ENCODE measurements at places on chromosomes 4 and X.

DNA sequence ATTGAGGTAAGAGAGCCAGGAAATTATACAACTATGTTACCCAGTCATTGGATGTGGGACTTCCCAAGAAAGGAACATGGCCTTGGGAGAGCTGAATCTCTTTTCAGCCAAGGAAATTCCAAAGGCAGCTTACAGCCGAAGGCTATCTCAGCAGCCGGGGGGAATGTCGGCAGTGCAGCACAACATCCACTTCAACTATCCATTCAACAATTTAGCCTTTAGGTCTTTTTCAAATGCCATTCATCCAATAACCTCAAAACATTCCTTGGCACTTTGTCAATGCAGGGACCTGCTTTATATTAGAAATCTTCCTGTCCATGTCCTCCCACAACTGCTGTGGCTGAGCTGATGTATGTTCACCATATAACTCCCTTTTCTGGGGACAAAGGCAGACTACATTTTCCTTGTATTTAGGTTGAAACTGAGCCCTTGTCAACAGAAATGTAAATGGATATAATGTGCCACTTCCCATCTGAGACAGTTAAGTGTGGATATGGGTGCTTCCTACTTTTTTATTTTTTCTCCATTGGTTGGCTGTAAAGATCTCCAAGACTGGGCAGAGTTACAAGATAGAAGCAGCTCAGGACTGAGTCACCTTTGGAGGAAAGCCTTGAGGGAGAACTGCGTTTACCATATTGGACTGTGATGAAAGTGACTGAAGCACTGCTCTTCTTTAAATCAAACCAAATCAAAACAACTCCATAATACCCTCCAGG is 94.8 kb downstream of the GPRIN3 start:
- no peak for DNase-seq

DNA sequence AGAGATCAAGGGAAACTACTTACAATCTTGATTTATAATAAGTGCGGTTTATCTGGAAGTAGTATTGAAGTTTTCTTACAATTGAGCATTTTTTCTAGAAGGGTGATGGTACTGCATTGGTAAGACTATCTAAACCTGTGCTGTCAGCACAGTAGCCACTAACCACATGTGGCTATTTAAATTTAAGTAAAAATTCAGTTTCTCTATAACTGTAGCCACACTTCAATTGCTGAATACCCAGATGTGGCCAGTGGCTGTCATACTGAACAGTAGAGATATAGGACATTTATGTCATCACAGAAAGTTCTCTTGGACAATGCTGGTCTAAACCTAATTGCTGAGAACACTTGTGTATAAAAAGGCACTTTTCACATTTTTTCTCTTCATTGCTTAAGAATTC is 222.7 kb downstream of the CBR4 start:
- no peak for DNase-seq

- DNase-seq: no peak
Measured at GRCh38 chr4:39030725-39031124, 1.5 kb downstream of the TMEM156 start.

DNA sequence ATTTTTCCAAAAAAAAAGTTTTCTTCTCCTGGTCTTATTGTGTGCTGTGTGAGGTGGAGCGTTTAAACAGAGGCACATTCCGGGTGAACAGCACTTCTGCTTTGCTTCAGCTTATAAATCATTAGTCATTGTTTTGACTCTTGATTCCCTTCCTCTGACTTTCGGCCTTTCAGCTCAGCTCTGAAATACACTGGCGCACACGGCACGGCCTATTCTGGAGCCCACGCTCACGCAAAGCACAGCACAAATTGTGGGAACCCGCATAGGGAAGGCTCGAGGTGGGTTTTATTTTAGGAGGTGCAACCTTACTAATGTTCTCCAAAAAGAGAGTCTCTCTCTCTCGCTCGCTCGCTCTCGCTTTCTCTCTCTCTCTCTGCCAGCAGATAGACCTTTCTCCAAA is 4.0 kb downstream of the POU3F4 start:
- no peak for DNase-seq

DNA sequence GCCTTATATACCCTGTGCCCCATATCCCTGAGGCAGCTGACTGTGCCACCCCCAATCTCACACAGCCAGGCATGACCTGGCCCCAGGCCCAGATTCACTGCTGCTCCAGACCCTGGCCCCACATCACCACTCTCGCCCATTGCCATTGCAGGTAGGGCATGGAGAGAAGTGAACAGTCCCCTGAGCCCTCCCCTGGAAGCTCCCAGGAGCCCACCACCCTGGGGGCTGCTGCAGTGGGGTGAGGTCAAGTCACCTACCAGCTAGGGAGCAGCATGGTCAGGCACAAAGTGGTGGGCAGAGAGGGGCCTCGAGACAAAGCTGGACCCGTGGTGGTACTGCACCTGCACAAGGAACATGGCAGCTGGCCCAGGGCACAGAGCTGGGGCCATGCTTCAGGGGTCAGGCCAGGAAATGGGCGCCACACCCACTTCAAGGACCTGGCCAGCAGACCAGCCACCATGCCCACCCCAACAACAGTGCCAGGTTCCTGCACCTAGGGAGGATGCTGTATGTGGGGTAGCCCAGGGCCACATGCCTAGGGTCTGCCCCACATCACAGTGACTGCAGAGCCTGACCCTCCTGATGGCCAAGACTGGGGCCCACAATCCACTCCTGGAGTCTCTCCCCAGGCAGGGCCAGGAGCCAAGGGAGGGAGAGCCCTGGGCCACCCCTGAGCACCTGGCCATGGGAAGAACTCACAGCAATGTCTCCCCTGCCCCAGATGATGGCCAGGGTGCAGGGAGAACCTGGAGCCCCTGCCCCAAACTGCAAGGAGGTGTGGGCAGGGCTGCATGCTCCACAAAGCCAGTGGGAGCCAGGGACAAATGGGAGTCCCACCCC is 58.5 kb downstream of the COX18 start:
- no peak for DNase-seq

- DNase-seq: no peak
Measured at GRCh38 chr4:143575331-143575730, 61.8 kb downstream of the SMARCA5 start.
